ENCODE measurements at places on chromosomes 6 and 20.

DNA sequence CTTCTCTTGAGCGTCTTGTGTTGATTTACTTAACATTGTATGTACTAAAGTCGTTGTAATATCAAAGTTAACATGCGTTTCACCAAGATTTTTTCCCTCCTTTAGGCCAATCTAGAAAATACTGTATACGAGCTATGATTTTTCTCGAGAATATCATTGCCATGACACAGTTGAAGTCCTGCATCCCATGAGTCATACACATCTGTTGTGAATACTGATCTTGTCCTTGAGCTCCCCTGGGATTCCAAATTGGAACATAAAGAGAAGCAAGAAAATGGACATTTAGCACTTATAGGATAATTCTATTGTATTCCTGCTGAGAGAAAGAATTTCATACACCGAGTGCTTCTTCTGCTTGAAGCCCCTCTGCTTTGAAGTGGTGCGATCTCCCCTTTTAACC is 109.6 kb downstream of the SLC35B3 start:
- DNase-seq = no peak

DNA sequence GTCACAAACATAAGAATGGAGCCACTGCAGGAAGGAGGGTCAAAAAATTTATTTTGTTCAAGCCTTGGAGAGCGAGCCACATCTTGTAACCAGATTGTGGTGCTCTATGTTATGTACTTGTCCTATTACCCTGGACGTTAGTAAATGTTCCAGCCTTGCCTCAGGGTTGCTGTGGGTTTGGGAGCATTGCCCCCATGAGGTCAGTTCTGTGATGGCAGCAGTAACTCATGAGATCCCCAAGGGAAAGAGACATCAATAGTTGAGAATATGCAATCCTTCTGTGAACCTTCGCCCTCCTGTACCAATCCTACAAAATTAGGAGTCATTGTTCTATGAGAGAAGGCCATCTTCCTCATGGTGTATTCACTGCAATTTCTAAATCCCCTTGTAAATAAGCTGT is 16.4 kb upstream of the CFAP206 start:
- no peak for DNase-seq

DNA sequence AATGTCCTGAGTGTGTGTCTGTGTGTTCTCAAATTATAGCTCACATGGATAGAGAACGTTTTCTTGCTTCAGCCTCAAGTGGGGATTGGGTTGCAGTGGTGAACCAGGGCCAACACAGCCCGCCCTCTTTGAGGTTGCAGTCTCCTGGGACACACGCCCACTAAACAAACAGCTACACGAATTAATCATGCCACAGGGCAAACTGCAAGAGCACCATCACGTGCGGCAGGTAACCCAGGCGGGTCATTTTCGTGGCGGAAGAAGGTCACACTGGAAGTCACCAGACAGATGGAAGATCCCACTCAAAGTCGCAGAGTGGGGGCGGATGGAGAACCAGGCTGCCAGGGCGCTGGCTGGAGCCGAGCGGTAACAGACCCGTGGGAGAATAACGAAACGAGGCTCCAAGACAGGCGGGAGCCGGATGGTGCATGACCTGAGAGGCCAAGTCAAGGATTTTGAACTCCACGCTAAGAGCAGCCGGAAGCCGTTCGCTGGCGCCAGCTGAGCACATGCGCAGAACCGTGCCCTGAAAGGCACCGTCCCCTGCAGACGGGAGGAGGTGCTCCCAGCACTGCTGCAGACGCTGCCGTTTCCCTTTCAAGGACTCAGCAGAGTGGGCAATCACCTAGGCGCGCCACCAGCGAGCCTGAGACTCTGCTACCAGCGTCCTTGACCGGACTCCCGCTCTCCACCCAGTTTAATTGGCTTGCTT is 10.7 kb downstream of the DLL1 start:
- DNase-seq = no peak

- no peak for DNase-seq
Measured at GRCh38 chr6:7809346-7809745, 83.4 kb downstream of the BMP6 start.

- DNase-seq = no peak
Measured at GRCh38 chr6:86969573-86969972, 32.2 kb downstream of the HTR1E start.

DNA sequence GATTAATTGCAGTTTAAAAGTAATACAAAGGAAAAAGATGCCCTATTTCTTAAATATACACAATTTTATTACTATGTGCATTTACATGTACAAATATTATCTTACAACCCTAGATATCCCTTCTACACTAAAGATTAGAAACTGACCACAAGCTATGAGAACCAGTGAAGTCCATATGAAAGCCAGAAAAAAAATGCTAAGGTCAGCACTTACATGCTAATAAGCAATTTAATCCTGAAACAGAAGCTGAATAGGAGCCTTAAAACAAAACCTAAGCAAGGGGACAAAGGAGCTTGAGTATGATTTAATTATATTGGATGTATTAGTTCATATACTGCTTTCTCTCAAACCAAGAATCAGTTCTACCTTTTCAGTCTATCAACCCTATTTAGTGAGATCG is 14.2 kb downstream of the CEP162 start:
- no peak for DNase-seq

DNA sequence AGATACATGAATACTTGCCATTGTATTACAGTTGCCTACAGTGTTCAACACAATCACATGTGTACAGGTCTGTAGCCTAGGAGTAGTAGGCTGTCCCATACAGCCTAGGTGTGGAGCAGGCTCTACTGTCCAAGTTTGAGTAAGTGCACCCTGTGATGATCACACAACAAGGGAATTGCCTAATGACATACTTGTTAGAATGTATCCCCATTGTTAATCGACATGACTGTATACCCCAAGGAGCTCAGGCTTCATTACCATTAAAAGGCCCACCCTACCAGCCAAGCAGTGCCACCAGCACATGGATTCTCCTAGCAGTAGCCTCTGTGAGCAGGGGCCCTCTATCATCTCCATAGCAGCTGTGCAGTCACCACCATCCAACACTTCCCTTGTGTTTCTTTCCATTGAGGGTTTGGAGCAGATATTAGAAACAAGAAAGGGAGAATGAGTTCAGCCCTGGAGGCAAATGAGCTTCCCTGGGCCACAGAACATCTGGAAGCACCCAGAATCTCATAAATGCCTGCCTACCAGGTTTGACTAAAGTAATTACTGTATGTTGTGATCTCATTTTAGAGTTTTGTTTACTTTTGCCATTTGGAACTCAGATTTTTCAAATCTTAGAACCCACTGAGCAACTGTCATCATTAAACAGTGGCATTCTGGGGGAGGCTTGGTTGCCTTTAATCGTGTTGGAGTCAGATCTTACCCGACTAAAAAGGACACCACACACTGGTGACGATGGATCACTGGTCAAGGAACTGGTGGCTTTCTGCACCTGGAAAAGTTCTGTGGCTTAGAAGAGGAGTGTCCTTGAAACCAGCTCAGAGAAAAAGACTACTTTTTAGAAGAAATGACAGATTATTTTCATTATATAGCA is 104.9 kb downstream of the TULP4 start:
- DNase-seq = no peak

DNA sequence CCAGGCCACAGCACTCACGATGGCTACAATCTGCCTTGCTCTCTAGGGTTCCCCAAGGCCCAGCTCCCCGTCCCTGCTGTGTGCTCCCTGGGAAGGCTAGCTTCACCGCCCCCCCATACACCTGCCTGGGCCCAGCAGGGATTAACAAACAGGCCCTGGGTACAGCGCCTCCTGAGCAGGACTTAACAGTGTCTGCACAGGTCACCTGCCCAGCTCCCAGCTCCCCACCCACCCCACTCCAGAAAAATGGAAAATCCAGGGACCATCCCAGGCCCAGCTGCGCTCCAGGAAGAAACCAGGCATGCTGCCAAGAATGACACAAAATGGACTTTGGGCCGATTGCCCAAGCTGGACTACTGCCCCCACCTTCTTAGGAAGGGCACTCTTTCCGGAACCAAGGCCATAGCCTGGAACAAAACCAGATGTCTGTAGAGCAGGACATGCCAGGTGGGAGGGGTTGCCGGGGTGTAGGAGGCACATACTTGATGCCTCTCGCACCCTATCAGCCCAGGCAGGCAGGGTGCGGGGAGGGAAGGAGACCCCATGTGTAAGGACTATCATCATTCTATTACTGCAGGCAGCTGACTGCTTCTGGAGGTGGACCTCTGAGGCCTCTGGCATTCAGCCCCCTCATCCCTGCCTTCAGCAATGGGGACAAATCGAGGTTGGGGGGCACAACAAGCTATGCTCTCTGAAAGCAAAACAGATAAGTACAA is 104.9 kb downstream of the SNX5 start:
- DNase-seq = no peak

GRCh38 chr6:8030920-8031319 is 33.3 kb downstream of the BLOC1S5 start:
- no peak for DNase-seq

GRCh38 chr6:111750753-111751673 is 122.2 kb downstream of the FYN start:
- no peak for DNase-seq

- DNase-seq = no peak
Measured at GRCh38 chr6:41578217-41579087, 32.3 kb downstream of the FOXP4 start.

DNA sequence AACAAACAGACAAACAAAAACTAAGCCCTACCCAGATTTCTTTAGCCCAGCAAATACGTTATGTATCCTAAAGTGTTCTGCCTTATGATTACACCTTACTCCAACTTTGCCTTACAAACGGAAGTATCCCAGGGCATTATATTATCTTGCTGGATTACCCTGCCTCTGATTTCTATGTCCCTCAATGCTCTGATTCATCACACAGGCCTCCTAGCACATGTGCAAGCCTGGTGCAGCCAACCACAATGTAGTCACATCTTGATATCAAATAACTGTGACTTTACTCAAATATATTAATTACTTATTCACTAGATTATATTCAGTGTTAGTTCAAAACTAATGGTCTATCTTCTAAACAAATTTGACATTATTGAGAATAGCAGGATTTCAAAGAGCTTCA is 598.6 kb downstream of the TBC1D32 start:
- DNase-seq = no peak

DNA sequence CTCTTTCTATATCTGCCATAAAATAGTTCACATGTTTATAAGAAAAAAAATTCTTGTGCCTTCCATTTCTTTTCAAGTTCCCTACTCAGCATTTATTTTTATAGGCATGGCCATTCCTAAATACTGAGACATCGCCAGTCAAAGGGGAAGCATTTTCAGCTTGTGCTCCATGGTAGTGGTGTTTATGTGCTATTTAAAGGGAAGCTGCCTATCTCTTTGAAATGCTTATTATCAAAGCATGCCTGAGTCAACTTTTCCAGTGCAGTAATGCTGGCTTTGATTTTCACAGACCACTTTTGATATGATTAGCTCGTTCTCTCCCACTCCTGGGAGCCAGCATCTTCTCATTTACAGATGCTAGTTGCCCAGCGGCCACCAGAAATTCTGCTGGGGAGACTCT is 124.1 kb upstream of the RIN2 start:
- DNase-seq = no peak

- no peak for DNase-seq
Measured at GRCh38 chr6:33610779-33611732, 10.1 kb upstream of the ITPR3 start.

DNA sequence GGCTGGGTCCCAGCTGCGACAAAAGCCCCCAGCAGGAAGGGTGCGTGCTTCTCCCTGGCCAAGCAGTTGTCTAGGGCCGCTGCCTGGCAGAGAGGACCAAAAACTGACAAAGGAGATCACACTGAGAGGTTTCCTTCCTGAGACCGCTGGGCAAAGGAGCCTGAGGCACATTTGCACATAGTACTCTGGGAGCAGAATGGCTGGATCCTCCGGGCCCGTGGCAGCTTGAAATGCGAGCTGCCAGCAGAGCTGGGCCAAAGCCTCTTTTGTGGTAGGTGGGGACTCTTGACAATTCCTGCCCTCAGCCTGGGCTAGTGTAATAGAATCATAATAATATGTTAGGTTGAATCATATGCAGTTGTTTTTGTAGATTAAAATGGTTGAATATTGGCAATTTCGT is 33.1 kb upstream of the RNF8 start:
- DNase-seq = no peak

Data from activated naive CD8-positive, alpha-beta T cell treated with anti-CD3 and anti-CD28 coated beads, Interleukin-2, amount 50 U/mL, for 16 hours (primary cell).